ENCODE measurements at places on chromosomes 5 and 9.
A peak's percentile ranks its signal among the peaks of the same experiment; 100 is the strongest.

DNA sequence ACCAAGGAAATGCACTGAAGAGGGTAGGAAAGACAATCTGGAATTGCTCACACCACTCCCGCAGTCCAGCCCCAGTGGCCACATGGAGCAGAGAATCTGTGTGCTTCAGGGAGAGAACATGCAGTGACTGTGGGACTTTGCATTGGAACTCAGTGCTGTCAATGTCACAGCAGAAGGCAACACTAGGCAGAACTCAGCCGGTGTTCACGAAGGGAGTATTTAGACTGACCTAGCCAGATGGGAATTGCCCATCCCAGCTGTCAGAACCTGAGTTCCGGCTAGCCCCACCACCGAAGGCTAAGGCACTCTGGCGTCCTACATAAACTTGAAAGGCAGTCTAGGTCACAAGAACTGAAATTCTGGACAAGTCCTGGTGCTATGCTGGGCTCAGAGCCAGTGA lies 139.0 kb downstream of the AGTPBP1 start:
- DNase-seq: no peak

DNA sequence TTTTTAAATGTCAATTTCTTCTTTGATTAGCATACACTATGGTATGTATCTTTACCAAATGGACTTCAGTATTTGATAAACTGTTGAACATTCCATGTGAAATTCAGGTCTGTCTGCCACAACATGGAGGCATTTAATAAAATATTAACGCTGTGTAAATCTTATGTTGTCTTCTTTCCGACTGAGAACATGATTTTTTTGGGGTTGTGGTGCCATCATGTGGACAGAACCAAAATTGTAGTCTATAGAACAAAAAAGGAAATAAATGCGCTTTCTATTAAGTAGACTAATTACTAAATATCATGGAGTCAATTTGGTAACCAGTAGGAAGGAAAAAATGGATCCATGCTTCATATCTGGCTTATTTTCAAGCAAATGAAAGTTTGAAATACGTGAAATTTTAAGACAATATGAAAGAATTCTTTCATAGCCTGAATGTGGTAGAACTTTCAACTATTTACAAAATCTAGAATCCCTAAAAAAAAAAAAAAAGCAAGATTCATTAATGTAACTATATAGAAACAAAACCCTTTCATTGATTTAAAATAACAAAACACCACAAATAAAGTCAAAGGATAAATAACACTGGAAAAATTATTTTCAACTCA lies 2.8 kb upstream of the PLK2 start:
- peak; percentile 69 for DNase-seq

DNA sequence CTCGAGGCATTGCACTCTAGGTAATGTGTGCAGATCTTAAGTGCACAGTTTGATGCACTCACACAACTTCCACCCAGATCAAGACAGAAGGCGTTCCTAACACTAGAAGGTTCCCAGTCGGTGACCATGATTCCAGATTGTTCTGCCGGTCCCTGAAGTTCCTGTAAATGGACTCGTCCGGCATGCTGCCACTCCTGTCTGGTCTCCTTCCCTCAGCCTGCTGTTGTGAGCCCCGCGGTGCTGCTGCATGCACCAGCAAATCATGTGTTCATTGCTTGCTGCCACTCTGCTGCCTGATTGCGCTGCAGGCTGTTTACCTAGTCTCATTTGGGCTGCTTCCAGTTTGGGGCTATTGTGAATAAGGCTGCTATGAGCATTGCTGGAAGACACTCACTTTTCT lies 11.5 kb downstream of the STKLD1 start:
- DNase-seq: no peak

DNA sequence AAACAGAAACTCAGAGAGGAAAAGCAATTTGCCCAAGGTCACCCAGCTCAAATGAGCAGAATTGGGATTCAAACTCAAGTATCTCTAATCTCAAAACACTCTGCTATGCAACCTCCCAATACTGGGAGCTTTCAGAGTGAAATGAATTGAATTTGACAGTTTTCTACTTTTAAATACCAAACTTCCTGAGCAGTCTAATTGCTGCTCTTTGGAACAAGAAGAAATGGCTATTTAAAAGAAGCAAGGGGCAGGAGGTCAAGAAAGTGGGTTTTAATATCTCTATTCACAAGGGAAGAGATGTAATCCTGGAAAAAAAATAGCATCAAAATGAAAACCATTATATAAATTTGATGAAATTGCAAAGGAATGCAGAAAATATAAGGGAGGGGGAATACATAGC lies 142.6 kb downstream of the INSYN2B start:
- DNase-seq: no peak

DNA sequence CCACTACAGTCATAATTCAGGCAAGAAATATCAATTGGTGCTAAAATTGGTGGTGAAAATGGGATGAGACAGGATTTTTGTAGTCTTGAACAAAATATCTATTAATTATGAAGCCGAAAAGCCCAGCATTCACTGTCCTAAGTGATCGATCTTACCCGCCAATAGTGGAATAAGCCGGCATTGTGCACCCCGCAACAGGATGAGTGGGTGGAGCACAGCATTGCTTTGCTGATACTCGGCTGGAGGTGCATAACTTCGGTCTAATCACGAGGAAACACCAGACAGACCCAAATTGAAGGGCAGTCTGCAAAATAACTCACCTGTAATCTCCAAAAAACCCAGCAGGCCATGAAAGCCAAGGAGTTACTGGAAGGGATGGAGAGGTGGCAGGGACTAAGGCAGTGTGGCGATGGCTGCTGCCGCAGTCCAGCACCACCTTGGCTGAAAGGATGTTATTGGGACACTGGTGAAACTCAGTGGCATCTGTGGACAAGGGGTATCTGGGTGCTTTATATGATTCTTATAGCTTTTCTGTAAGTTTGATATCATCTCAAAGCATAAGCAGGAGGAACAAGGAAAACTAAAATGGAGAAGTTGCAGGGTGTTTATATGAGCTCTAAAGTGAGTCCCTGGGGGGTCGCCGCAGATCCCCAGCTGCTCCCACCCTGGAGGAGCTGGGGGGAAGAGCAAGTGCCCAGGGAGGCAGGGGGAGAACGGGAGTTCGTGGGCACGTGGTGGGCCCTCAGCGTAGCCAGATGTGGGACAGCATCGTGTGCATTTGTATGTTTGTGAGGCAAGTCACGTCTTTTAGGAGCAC lies 45.2 kb downstream of the AHRR start:
- DNase-seq: no peak

DNA sequence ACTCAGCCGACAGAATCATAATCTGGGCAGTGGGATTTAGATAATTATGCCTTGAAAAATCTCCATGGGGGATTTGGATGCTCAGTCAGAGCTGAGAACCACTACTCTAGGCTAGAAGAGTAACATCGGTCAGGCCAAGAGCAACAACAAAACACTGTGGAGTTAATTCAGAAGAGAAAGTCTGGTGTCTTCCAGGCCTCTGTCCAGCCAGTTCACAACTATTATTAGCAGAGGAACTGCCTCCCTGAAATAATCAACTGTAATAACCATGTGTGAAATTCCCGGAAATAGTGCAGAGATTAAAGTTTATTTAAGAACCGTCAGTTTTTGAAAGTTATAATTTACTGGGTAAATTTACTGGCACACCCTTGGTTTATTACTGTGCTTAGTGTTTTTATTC lies 8.2 kb upstream of the MARCHF3 start:
- DNase-seq: no peak

- peak; percentile 73 for DNase-seq
Measured at GRCh38 chr5:148973455-148973854, 89.4 kb downstream of the SH3TC2 start.

DNA sequence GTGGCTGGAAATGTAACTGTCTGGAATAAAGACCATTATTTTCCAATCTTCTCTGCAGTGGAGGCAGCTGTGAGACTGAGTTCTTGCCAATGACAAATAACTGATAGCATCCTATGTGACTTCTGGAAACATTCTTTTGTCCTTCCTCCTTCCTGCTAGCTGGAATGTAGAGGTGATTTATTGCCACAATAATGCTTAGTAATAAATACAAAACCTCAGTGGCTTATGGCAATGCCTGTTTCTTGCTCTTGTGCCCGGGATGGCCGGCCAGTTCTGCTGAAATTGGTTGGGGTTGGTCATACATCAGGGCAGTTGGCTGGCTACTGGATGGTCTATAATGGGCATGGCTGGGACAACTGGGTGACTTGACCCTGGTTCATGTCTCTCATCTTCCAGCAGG lies 12.2 kb upstream of the TEX48 start:
- peak; percentile 29 for DNase-seq

- DNase-seq: no peak
Measured at GRCh38 chr9:116905171-116905588, 218.1 kb downstream of the TRIM32 start.

DNA sequence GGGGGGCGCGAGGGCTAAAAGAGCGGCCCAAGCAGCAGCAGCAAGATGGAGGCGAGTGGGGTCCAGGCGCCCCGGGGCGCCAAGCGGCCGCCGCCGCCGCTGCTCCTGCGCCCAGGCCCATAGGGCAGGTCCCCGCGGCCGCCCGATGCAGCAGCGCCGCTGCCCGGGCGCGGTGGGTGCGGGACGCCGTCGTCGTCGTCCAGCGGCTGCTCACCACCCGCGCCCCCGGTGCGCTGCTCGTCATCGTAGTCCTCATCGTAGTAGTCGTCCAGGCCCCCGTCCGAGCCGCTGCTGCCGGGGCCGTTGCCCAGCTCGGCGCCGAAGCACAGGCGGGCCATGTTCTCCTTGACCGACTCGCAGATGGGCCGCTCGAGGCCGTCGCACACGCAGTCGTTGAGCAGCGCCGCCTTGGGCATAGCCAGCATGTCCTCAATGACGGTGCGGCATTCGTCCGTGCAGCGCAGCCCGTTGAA lies 1.5 kb downstream of the GAS1 start:
- no peak for DNase-seq

DNA sequence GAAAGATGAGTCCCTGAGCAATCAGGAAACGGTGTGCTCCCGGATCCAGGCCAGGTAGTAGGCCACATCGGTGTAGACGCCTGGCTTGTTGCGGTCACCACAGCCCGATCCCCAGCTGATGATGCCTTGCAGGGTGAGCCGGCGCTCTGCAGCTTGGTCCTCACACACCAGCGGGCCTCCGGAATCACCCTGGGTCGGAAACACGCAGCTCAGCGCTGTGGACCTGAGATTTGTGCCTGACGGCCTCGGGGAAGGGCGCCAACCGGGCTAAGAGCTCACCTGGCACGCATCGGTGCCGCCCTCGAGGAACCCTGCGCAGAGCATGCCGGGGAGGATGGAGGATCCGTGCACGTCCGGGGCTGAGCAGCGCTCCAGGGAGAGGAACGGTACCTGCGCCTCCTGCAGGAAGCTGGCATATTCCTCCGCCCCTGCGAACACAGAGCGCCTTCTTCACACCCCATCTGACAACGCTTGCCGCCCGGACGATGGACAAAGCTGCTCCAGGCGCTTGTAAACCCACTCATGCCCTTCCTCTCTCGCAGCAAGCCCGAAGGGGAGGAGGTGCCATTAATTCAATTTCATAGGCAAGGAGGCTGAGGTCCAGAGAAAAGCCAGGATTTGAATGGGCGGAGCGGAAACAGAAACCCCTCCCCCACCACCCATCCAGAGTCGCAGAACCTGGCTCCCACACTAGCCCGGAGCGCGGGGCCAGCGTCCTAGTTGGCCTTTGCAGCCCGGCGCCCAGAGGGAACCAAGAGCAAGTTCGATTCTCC lies 2.0 kb upstream of the PFN3 start:
- peak; percentile 39 for DNase-seq

GRCh38 chr5:50420343-50420935 lies 20.6 kb downstream of the EMB start:
- DNase-seq: no peak

- no peak for DNase-seq
Measured at GRCh38 chr5:57476601-57477056, 6.0 kb downstream of the ACTBL2 start.

GRCh38 chr9:131669269-131670157 lies 70.4 kb downstream of the RAPGEF1 start:
- no peak for DNase-seq

GRCh38 chr9:100346836-100347235 lies 5.9 kb downstream of the TEX10 start:
- DNase-seq: peak; percentile 82

- DNase-seq: no peak
Measured at GRCh38 chr5:118906947-118907346, 81.4 kb downstream of the DTWD2 start.

- DNase-seq: peak; percentile 36
Measured at GRCh38 chr5:15463231-15463980, 36.6 kb upstream of the FBXL7 start.

DNA sequence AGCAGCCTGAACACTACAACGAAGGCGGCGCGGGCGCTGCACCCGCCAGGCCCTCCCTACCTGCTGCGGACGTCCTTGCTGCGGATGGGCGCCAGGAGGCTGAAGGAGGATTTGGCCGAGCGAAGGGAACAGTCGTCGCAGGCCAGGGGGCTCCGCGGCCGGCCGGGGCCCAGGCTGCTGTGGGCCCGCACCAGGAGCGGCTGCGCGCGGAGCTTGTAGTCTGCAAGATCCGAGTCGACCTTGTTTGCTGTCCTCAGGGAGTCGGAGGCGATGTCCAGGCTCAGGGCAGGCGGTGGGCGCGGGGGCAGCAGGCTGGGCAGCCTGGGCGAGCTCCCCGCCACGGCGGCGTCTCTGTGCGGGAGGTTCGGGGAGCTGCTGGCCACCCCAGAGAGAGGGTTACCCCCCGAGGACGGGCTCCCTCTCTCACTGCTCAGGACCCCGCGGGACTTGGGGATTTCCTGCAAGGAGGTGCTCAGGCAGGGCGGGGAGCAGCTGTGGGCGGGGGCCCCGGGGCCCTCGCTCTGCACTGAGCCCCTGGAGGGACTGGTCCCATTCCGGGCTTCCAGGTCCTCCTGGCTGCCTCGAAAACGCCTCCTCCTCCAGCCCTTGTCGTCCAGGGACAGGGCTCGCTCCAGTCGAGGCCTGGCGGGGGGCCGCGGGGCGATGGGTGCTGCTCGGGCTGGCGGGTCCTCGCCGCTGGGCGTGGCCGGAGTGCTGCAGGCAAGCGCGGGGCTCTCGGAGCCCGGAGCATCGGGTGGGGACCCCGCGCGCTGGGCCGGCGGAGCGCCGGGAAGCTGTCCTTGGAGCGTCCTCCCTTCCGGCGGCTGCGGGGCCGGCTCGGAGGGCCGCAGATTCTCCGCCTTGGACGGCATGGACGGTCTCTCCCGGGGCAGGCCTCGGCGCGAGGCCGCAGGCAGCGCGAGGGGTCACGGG lies 831 bp downstream of the INPP5E start:
- no peak for DNase-seq

GRCh38 chr5:41508186-41508585 lies 2.2 kb downstream of the PLCXD3 start:
- peak; percentile 56 for DNase-seq

GRCh38 chr9:292915-293314 lies 78.2 kb downstream of the DOCK8 start:
- no peak for DNase-seq

DNA sequence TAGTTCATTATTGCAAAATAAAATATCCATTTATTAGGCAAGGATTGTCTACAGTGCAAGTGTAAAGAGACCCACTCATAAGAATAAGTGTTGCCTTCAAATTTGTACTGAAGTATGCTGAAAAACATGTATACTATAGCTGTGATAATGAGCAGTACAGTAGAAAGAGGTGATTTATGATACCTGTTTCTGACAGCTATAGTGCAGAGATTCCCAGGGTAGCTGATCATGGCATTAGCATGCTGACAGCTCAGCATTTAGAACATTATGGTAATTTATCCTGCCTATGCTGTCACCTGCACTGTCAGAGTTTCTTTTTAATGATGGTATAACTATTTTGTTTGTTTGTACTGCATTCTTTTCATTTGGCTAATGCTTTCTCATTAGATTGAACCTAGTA lies 177.6 kb upstream of the TLX3 start:
- no peak for DNase-seq

All from fibroblast of mammary gland (primary cell).